ENCODE measurements at places on chromosomes 5 and 9.
A peak's percentile ranks its signal among the peaks of the same experiment; 100 is the strongest.

GRCh38 chr5:134267366-134268018, 41.6 kb upstream of the PPP2CA start:
- DNase-seq = no peak

- DNase-seq = no peak
Observed at GRCh38 chr5:116696366-116696765, 121.7 kb upstream of the SEMA6A start.

DNA sequence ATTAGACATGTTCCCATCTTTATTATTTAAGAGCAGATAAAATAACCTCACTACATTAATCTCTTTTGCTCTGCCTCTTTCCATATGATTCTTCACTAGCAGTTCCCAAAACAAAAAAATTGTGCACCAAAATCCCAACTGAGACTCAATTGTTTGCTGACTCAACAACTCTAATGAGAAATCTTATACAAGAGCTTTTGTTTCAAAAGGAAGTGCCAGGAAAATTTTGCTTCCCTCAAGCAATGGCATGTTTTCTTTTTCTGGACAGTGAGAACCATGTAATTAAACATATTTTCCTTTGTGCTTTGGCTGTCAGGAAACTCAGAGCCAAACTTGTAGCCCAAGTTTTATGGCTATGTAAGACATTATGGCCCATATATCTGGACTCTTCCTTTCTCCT, 62.0 kb downstream of the TMC1 start:
- no peak for DNase-seq

DNA sequence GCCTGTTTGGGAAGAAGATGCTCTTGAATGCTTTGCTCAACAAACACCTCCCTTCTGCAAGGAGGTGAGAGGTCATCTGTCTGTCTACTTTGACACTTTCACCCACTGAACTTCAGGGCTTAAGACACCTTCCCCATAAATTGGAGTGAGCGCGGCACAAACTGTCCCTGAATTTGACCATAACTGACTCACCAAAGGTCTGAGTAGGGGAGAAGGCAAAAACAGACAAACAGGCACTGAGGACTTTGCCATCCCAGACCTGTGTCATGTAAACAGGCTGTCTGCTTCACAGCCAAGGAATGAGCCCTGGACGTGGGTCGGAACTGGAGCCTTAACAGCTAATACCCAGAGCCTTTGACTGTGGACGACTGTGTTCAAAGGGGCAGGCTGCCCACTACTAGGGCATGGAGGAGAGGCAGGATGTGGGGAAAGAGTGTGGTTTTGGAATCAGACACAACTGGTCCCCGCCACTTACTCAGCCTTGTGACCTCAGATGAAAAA, 320.9 kb upstream of the KLF4 start:
- no peak for DNase-seq

DNA sequence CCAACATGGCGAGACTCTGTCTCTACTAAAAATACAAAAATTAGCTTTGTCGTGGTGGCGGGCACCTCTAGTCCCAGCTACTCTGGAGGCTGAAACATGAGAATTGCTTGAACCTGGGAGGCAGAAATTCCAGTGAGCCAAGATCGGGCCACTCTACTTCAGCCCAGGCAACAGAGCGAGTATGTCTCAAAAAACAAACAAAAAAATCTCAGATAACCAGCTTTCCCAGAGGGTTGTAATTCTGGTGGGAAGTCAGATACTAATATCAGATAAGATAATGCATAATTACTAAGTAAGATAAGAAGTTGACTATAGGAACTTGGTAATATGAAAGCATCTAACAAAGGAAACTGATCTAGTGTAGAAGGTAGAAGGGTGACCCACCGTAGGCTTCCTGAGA, 60.6 kb downstream of the PCDH1 start:
- DNase-seq = no peak

DNA sequence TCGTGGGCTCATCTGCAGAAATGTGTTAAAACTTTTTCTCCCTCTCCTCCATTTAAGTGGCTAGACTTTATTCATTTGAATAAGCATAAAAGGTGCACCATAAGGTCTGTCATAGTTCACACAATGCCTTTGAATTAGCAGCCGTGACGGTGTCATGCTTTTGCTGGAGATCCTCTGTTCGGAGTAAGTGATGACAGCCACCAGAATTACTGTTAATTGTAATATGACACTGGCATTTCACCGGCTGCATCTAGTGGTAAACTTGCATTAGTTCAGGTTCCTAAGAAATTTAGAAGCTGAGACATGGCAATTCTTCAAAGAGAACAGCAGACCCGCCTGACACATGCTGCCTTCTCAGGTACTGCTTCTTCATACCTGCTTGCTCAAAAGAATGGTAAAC, 241.7 kb downstream of the EBF1 start:
- DNase-seq = no peak

- no peak for DNase-seq
Observed at GRCh38 chr9:104572612-104573011, 3.6 kb downstream of the OR13C8 start.

DNA sequence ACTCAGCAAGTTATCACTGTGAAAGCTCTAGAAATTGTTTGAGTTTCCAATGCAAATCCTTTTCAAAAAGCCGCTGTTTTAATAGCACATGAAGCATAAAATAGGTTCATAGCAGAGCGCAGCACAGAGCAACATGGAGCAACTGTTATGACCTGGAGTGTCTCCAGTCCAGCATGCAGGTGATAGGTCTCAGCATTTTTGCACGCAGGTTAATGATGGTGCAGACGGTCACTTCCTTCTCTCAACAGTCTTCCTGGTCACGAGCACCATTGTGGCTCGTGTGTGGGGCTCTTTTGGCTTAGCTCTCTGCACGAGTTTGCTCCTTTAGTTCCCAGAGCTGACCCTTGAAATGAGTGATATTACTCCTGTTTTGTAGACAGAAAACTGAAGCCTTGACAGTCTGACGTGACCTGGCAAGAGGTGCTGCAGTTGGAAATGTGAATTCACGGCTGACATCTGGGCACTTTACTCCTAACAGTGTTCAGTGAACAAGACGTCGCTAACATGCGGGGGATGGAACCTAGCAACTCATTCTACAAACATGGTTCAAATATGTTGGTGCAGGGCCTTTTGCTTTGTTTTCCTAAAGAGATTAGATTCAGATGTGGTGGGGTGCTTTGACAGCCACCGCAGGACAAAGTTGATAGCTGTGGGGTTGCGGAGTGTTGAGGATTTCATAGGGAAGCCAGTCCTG, 10.0 kb downstream of the TENT4A start:
- no peak for DNase-seq

DNA sequence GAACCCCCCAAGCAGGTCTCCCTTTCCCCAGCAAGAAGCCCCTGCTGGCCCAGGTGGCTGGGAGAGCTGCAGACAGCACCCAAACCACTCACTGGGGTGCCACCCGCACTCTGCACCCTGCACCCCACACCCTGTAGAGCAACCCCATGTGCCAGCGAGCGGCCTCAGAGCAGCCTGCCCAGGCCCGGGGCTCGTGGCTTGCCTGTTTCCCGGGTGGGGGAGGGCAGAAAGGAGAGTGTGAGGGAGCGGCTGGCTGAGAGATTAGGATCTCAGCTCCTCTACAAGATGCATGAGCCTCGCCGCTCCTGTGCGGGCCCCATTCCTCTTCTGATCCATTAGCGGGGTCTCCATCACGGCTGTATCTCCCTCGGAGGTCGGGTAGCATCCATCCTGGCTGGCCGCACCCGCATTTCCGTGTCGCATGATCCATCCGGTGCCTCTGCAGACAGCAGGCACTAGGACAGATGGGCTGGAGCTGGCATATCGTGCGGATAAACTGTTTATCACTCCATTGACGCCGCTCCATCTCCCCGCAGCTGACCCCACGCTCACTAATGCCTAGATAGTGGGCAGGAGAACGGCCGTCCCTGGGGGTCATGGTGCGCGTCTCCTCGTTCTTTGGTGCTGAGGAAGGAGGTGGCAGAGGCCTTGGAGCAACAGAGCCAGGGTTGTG, 54.4 kb downstream of the MRPL36 start:
- DNase-seq = no peak

GRCh38 chr9:34571481-34571810, 18.1 kb downstream of the CNTFR start:
- DNase-seq = no peak

DNA sequence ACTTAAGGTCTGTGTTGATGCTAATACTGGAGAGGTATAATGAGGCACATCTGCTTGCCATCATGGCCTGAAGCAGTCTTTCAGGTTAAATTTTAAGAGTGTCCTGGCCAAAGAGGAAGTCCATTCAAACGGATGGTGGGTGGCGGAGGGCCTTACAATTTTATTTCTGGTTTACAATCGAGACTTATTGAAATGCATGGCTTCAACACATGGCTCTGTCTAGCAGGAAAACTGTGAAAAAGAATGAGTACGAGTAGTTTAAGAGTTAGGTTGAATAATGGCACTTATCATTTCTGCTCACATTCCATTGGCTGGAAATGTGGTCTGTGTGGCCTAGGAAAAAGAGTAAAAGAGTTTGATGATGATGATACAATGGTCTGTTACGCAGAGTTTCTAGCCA, 42.1 kb downstream of the LRRC70 start:
- DNase-seq = no peak

GRCh38 chr5:55073211-55073610, 29.2 kb upstream of the GZMA start:
- no peak for DNase-seq

DNA sequence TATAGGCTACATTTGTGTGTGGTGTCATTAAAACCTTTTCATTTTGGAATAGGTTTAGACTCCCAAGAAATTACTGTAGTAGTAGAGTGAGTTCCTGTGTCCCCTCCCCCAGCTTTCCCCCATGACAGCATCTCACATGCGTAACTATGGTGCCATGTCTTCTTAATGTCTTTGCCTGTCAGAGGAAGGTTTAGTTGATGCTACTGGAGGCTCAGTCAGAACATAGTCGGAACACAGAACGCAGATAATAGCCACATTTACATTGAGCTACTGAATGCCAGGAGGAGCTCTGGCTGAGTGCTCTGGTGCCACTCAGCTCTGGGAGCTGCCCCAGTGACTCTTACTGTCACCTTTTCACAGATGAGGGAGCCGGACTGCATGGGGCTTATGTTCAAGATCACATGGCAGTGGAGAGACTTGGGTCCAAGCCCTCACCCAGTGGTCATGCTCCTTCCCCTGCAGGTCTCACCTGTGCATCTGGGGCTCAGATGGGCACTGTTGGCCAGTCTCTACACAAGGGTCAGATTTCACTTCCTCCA, 223.6 kb downstream of the AOPEP start:
- DNase-seq = no peak

DNA sequence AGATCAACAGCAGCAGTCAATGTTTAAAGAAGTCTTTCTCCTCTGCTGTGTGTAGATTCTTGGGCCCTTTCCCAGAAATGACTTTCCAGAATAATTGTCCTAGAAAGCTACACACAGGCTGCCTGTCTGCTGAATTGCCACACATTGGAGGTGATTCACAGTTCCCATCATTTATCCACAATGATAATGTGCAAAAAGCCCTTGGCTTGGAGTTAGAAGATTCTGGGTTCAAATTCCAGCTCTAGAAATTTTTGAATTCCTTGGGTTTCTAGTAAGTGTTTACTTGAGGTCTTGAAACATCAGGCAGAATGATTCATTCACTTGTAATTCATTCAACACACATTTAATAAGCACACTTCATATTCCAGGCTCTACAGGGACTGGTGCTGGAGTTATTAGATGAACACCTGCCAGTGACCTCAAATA, 28.6 kb upstream of the EPB41L4B start:
- peak; percentile 8 for DNase-seq

DNA sequence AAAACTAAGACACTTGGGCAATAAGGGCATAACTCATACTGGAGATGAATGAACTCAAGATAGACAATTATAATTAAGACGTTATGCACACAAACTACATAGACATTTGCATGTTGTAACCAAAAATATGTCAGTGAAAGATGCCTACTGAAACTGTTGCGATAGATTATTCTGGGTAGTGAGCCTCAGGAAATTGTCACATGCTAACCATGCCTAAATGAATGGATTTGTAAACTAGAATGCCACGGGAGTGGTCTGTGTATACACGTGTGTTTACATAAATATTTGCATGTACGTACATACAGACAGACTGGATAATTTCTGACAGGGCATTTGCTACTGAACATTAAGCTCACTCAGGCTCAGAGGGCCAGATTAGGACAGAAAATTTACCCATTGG, 1.2 kb downstream of the NIPSNAP3B start:
- DNase-seq = no peak

DNA sequence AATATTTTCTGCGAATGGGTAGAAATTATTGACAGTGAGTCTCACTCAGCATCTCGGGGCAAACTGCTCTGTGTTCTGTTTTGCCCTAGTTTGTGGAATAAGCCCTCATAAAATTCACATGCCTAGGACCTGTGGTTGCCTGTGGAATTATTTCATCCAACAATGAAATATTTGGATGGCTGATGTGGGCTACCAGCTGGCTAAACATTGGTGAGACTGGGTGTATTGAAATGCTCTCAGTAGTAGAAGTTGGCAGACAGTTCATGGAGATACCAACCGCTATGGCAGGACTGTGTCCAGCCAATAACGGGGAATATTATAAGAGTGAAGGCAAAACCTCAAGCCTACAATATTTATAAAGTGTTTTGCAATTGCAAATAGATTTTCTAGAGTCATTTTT, 344.1 kb upstream of the RPS23 start:
- DNase-seq = no peak

- no peak for DNase-seq
Observed at GRCh38 chr9:75454891-75455290, 366.6 kb downstream of the OSTF1 start.

GRCh38 chr5:158384535-158385481, 525.9 kb upstream of the CLINT1 start:
- no peak for DNase-seq

- no peak for DNase-seq
Observed at GRCh38 chr9:87674565-87675299, 51.2 kb upstream of the CTSL start.

DNA sequence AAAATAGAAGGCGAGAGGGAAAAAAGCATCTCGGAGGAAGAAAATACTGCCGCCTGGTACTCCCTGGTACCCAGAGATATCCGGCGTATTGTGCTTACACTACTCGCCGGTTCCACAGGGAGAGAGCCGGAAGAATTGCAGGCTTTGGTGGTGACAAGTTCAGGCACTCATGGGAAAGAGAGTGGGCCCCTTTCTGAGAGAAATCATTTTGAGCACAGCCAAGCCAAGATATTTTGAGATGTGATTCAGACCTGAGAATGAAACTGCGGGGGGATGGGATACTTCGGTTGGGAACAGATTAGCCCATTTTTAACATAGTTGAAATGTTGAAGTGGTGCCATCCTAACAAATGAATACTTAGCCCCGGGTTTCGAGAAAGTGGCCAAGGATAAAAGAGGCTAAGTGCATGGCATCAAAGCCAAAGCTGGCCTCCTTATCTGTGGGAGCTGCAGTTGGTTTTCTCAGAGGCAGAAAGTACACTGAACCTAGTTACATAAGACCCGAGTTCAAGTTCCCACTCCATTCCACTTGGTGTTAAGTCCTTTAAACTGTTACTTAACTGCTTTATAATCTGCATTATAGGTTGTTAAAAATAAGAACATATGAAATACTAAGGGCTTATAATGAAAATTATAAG, 62.7 kb downstream of the SLC1A3 start:
- DNase-seq = no peak

GRCh38 chr5:172687940-172688339, 46.9 kb downstream of the NEURL1B start:
- DNase-seq = no peak

GRCh38 chr9:98886691-98887229, 56.9 kb upstream of the COL15A1 start:
- no peak for DNase-seq
